ENCODE measurements at places on chromosomes 7 and 10. TPM values are rescaled to one million over a fixed set of nuclear protein-coding genes. Genes with fewer than 3 reads are reported as not detected.

TCF7L2 gene
- total RNA-seq = 1.1 TPM

MMRN2 gene
- total RNA-seq = 6.1 TPM

AGMO gene
- under 0.01 TPM for total RNA-seq

GHRHR gene
- not detected for total RNA-seq

TMEM178B gene
- total RNA-seq = under 0.01 TPM

MMS19 gene
- total RNA-seq = 38.2 TPM

SUPV3L1 gene
- 46.6 TPM for total RNA-seq

HHEX gene
- total RNA-seq = 0.38 TPM

ADRB1 gene
- total RNA-seq = 1.8 TPM

ASIC3 gene
- total RNA-seq = under 0.01 TPM

All from bronchial epithelial cell (primary cell).